Activated T-cell treated with anti-CD3 and anti-CD28 coated beads for 24 hours (primary cell): ENCODE measurements at places on chromosomes 16 and 17.

- DNase-seq, result peak; percentile 48
Observed at GRCh38 chr17:28570716-28571360, 486 bp downstream of the PIGS start.

DNA sequence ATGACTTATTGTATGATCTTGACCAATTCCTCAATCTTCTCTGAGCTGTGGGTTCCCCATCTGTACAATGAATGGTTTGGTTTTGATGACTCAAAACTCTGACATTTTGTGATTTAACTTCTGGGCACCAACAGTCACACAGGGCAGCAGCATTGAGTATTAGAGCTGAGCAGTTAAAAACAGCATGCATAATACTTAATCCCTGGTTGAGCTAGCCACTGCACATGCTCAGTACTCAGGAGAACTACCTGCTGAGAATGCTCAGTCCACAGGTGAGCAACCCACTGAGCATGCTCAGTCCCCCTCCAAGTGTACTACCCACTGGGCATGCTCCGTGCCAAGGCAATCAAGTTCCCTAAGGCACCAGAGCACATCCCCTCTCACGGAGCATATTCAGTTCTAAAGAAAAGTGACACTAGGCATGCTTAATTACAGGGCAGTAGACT lies 68.7 kb downstream of the AIPL1 start:
- DNase-seq, result no peak

GRCh38 chr16:69190598-69190997 lies 3.6 kb downstream of the SNTB2 start:
- DNase-seq, result no peak

DNA sequence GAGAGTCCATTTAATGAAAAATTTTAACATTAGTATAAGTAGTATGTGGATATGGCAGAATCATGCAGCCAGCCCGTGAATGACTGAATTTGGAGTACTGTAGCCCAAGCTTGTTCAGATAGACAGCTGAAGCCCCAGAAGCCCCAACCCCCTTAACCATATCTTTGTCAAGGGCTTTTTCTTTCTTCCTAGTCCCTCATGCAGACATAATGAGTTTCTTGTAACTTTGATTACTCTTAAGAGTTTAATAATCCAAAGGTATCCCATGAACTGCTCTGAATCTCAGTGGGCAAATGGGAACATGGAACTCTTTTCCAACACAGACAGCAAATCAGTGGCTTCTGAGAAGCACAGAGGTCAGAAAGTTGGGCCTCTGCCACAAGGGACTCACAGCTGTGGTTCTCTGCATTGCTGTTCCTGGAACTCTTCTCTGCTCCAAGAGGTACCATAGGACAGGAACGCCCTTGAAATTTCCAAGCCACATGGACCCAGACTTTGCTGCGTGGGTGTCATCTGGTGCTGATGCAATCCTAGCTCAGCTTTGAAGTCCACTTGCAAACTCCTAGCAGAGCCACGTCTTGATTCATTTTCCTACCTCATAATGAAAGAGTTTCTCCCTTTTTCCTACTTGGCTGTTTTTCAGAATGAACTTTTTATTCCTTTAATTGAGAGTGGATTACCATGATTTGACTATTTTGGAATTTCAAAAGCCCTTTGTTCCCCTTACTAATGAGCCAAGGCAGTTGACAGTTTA lies 18.1 kb downstream of the LYRM1 start:
- DNase-seq, result no peak

- peak; percentile 55 for DNase-seq
Observed at GRCh38 chr16:9138731-9139501, 47.5 kb downstream of the HAPSTR1 start.

- no peak for DNase-seq
Observed at GRCh38 chr17:72587156-72587555, 466.3 kb downstream of the SOX9 start.

GRCh38 chr17:43857957-43858600 lies 11.1 kb downstream of the CD300LG start:
- DNase-seq, result no peak

- DNase-seq, result no peak
Observed at GRCh38 chr17:59914274-59914854, 21.4 kb downstream of the RPS6KB1 start.
